ENCODE measurements at places on chromosomes 3 and 15.

DNA sequence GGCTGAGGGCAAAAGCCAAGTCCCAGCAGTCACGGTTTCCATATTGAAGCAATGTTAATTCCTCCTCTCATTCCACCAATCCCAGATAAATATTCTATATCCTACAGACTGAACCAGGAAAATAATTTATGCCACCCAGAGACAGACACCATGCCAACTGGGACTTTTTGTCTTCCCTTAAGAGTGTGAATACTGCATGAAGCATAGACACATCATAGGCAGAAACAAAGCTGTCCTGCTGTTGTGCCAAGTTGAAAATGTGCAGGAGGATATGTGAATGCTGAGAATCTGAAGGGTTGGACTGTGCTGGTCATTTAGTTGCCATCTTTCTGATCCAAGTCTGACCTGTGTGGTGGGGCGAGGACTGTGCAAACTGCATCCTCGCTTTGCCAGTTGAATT lies 37.7 kb downstream of the RFTN1 start:
- no peak for DNase-seq

DNA sequence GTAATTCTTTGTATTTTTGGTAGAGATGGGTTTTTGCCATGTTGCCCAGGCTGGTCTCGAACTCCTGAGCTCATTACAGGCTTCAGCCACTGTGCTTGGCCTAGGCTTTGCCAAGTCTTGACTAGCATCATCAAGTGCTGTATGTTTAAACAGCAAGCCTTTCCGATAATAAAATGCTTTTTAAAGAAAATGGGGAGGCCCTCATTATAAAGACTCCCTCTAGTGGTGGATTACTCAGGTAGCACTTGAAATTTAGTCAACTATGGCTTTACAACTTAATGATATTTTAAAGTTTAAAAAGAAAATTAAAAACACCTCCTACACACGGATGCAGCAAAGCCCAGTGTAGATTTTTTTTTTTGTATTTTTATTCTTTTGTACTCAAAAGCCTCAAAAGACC lies 213.6 kb downstream of the GAP43 start:
- peak; percentile 18 for DNase-seq

GRCh38 chr15:80549654-80550053 lies 145.5 kb upstream of the ABHD17C start:
- peak; percentile 30 for DNase-seq

- DNase-seq: no peak
Measured at GRCh38 chr3:113560831-113561623, 28.7 kb downstream of the SIDT1 start.

GRCh38 chr3:182979674-182980191 lies 605 bp downstream of the DCUN1D1 start:
- DNase-seq: peak; percentile 37

GRCh38 chr3:107258300-107258699 lies 118.9 kb upstream of the CCDC54 start:
- no peak for DNase-seq

DNA sequence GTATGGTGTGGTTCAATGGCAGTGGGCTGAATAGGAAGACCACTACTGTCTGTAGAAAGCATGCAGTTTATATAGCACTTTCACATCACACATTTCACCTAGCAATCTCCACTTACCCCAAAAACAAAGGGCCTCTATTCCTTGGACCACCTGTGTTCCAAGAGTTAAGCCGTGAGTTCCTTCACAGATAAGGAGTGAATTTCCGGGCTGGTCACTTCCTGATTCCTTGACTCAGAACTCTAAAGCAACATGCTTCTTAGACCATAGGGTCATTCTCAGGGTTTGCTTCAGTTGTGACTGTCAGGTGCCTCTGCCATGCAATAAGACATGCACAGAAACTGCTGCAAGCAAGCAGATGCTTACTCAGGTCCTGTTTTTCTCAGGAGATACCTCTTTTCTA lies 588.5 kb upstream of the TGFBR2 start:
- DNase-seq: no peak

DNA sequence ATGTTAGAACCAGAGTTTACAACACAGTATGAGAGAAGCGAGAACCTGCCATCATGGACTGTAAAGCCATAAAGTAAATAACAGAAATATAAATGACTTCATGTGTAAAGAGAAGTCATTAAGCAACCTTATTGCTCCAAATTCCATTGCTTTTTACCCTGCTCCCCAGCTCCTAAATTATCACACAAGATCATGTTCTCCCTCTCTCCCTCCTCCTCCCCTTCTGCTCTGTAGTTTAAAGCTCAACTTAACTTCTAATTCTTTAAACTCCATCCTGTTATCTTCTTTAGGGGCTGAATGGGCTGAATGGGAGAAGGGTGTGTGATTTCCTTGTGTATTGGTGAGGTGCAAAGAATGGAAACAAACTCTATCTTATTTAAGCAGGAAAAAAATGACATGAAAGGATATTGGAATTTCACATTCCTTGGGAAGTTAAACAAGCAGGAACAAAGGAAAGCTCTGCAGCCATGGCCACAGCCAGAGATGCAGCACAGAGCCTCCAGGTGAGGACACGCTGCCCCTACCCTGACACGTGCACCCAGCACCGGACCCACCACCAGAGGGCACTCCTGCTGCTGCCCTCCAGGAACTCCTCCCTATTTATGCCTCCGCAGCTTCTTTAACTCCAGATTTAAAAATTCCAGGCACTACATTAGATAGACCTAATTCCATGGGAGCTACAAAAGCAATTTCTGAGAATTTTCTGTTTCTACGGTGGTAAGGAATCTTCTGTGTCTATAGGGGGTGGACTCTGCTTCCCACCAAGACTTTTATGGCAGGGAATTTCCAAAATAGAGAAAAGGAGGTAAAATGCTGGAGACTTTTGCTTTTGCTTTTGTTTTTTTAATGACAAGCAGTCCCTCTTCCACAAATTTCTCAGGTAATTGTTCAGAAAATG lies 76.9 kb upstream of the ABI3BP start:
- peak; percentile 38 for DNase-seq

- no peak for DNase-seq
Measured at GRCh38 chr3:111617406-111617805, 22.3 kb upstream of the ZBED2 start.

- peak; percentile 82 for DNase-seq
Measured at GRCh38 chr3:178381555-178381954, 154.7 kb upstream of the KCNMB2 start.

- no peak for DNase-seq
Measured at GRCh38 chr15:33559207-33559890, 248.6 kb downstream of the RYR3 start.

GRCh38 chr3:44030285-44030684 lies 211.4 kb upstream of the TOPAZ1 start:
- DNase-seq: no peak

- peak; percentile 95 for DNase-seq
Measured at GRCh38 chr3:188262913-188263683, 109.1 kb downstream of the LPP start.

DNA sequence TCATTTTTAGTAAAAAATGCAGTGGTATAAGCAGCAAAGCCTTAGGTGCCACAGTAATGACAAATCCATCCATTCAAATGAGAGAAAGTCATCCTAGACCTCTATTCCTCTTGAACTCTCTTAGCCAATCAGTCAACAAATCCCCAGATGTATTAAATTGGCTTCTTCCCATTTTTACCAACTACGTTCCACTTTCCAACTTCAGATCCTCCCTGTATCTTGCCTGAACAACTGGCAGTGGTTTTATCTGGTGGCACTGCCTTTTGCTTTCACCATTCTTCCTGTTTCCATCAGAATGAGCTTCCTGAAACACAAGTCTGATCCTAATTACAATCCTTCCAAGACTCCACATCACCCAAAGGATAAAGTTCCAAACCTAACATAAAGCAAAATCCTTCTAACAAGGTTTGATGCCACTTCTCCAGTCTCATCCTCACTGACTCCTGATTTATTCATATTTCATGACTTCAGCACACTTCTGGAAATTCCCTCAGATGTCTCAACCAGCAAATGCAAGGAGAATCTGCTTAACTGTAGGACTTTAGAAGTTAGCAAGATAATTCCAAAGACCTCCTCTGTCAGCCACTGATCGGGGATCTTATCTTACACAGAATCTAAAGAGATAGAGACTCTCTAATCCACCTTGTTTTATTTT lies 69.8 kb upstream of the SLC4A7 start:
- peak; percentile 57 for DNase-seq

- no peak for DNase-seq
Measured at GRCh38 chr15:73716417-73716816, 32.2 kb downstream of the CD276 start.

DNA sequence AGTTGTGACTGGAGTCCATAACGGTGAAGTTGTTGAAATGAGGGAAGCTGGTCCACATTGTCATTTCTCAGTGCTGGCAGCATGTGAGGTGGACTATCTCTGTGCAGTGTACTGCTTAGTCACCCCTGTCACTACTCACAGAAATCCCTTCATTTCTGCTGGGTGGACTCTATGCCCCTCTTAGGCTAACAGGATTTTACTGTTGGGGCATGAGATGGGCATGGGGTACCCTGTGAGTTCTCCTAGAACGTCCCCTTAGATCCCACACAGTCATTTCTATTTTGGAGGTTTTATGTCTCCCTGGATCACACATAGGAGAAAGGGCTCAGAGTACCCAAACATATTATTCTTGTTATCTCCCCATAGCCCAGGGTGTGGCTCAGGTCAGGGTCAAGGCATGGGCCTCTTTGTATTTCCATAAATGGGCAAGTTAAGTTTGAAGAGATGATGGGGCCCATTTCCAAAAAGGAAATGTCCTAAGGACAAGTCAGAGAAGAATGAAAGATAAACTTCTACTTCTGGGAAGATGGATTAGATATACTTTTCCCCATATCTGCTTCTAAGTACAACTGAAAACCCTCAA lies 15.2 kb downstream of the P2RY1 start:
- DNase-seq: no peak

DNA sequence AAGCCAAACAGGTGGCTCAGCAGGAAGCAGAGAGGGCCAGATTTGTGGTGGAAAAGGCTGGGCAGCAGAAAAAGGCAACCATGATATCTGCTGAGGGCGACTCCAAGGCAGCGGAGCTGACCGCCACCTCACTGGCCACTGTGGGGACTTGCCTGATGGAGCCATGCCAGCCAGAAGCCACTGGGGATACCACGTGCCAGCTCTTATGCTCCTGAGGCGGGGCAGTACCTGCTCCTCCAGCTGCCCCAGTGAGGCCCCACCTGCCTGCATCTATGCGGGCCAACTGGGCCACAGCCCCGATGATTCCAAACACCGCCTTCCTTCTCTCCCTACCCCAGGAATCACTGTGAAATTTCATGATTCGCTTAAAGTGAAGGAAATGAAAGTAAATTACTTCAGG lies 22.9 kb upstream of the ARIH1 start:
- no peak for DNase-seq

GRCh38 chr15:67156426-67156825 lies 91.0 kb downstream of the SMAD3 start:
- DNase-seq: no peak

GRCh38 chr3:13644341-13645117 lies 95.6 kb downstream of the FBLN2 start:
- peak; percentile 53 for DNase-seq

- DNase-seq: no peak
Measured at GRCh38 chr15:74304431-74304830, 63.0 kb downstream of the CYP11A1 start.

- DNase-seq: peak; percentile 7
Measured at GRCh38 chr3:176663387-176663786, 533.9 kb downstream of the TBL1XR1 start.

DNA sequence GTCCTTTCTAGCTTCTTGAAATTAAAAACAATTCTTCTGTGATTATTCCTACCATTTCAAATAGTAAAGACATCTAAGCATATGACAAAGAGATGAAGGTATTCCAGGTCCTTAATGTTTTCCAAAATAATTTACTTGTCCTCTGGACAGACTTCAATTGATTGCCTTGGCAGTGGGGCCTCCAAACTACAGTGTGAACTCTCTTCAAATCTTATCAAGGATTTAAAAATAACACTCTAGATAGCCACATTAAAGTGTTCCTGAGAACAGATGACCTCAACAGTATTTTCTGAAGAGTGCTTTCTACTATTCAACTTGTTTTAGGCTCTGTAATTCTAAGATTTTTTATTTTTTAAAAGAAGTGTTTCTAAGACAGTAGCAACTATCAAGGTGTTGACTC lies 7.9 kb upstream of the MLF1 start:
- no peak for DNase-seq

GRCh38 chr3:127544803-127545201 lies 45.7 kb downstream of the TPRA1 start:
- no peak for DNase-seq

DNA sequence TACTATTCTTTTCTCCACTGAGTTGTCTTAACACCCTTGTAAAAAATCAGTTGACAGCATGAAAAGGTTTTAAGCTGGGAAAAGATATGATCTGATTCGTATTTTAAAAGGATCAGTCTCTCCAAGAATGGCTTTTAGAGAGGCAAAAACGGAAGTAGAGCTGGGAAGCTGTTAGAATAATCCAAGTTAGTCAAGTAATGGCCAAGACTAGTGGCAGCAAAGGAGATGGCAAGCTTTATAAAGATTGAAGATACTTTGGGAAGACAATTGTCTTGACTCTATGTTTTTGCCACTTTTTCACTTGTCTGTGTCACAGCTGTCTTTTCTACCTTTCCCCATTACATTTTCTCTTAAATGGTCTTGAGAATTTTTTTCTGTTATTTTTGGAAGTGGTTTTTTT lies 243.5 kb upstream of the MANF start:
- no peak for DNase-seq

- DNase-seq: no peak
Measured at GRCh38 chr3:45216021-45216609, 10.0 kb downstream of the TMEM158 start.

GRCh38 chr15:70826634-70827033 lies 27.3 kb downstream of the LARP6 start:
- peak; percentile 89 for DNase-seq

- DNase-seq: no peak
Measured at GRCh38 chr3:14876921-14877333, 58.2 kb downstream of the FGD5 start.

DNA sequence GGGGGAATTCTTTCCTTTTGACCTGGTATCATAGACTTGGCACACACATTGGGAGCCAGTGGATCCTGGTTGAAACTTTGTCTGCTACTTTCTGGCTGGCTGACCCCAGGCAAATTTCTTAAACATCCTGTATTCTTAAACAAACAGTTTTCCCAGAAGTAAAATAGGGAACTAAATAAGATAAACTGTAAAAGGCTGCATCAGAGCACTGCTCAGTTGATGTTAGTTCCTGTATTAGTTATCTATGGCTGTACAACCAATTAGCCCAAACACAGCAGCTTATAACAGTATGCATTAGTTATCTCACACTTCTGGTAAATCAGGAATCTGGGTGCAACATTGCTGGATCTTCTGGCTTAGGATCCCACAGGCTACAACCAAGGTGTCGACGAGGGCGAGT lies 73.1 kb upstream of the SLCO3A1 start:
- no peak for DNase-seq

DNA sequence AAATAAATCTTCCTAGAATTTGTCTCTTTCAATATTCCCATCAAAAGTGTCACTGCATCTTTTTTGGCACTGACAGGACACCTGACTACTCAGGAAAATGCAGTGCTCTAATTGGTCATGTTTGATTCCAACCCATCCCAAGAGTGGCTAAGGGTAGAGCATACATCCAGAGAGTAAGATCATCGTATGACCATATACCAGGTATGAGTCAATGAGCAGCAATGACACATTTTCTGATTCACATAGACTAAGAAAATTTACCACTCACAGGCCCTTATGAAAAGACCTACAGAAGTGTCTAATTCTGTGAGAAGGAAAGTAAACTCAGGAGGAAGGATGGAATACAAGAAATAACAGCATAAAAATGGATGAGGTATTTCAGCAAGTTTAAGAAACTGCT lies 434.2 kb downstream of the ZIC1 start:
- peak; percentile 10 for DNase-seq

- DNase-seq: no peak
Measured at GRCh38 chr3:38526792-38527191, 30.7 kb downstream of the EXOG start.

- no peak for DNase-seq
Measured at GRCh38 chr3:21226086-21226485, 524.9 kb downstream of the ZNF385D start.

All from EL (cell line).